SJSA1 (cell line): ENCODE measurements at places on chromosomes 7 and 10.

DNA sequence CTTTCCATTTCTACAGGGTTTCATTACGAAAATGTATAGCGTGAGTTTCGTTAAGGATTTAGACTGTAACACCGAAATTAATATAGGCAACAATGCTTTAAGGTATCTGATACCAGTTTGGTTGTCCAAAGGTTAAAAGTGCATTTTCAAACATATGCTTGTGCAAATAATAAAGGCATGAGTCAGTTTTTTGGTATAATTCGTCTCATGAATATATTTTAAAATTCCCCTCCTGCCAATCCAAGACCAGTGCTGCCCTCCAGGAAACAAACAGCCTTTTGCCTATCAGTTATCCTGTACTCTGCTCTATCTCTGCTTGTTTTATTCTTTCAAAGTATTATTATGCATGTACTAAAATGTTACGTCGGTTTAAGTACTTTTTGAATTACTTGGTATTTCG, 2.0 kb downstream of the LCOR start:
- DNase-seq = no peak

- no peak for DNase-seq
These were observed 130.7 kb downstream of the TRRAP start for GRCh38 chr7:99008921-99009530.

- no peak for DNase-seq
These were observed 44.8 kb upstream of the SLC16A12 start for GRCh38 chr10:89580243-89580642.

DNA sequence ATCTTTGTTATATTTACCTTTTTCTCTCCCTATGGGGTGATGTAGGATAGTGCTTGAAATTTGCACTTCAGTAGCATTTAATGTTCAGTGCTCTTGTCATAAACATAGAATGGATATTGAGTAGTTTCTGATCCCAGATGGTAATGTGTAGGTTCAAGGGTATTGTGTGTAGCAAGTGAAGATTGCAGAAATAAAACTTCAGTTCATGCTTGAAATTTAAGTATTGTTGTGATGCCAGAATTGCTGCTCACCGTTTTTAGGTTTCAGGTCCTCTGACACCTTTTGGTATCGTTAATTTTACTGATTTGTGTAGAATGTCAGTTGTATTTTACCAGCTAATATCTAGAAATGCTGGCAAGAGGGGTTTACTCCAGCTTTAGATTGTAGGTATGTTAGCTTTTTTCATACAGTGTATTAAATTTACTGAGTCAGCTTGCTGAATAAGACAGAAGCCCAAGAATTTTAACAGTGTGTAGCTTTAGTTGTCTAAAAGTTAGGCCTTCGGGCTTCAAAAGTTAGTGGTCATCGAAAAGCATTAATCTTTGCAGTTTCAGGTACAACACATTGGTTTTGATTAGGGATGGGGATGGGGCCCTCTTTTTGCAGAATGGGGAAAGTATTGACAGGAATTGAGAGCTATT, 1.9 kb downstream of the PTEN start:
- no peak for DNase-seq

DNA sequence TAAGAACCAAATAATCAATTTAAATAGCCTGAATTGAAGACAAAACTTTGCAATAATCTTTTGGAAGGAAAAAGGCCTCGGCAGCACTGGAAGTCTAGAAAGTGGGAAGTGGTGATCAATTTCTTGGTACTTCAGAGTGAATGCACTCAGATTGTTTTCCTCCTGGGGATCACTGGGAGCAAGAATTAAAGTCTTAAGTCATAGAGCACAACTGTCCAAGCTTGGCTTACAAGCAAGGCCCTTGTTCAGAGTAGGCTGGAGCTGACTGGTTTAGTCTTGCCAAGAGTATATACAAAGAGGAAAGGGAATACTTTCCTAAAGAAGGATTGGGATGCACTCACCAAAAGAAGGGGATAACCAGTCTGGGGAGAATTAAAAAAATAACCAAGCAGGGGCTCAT, 637.1 kb downstream of the CCSER2 start:
- DNase-seq = no peak
